ENCODE measurements at places on chromosomes 7 and 10.

DNA sequence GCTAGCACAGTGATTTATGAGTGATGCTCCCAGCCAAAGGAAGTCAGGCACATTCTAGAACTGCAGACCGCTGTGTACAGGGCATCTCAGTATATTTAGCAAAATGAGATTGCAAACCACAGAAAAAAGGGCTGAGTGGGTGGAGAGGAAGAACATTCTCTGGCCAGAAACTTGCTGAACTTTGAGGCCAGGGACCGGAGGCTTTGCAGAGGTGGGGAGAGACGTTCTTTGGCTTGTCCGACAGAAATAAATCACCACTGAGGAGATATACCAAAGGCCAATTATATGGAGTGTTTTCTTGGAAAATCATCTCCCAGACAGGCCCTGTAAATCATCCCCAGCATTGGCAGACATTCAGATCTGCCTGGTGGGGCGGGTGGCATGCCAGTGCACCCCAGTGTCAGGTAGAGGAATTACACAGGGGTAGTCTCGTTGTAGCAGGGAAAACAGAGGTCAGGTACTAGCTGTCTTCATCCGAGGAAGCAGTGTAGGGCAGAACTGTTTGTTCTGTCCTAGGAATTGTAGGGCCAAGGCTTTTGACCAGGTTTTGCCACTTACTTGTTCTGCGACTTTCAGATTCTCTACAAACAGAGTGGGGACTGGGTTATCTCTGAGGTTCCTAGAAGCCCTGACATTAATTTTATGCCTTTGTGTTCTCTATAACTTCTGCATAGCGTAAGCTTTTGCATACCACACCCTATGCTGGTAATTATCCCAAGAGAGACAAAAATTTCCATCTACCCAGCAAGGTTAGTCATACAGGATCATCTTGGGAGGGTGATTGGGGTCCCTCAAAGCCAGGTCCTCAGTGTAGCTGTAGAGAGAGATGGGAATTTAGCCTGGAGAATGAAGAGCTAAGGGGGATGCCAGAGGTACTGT is 655.6 kb downstream of the LRMDA start:
- DNase-seq, result no peak

GRCh38 chr7:122311050-122311700 is 6.6 kb upstream of the FEZF1 start:
- DNase-seq, result no peak

DNA sequence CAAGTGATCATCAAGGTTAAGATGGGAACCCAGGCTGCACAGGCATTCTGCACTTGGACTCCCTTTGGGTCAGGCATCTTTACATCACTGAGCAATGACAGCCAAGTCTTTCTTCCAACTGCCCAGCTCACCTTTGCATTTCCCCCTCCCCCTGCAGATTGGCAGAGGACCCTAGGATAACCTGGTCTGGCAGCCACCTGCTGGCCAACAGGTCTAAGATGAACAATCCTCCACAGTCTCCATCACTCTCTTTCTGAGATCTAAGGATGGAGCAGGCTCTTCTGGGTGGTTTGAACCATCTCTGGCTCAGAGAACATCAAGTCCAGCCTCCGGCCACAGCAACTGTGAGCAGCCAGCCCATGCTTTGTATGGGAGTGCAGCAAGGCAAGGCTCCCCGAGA is 75.8 kb downstream of the RAB11FIP2 start:
- DNase-seq, result no peak

DNA sequence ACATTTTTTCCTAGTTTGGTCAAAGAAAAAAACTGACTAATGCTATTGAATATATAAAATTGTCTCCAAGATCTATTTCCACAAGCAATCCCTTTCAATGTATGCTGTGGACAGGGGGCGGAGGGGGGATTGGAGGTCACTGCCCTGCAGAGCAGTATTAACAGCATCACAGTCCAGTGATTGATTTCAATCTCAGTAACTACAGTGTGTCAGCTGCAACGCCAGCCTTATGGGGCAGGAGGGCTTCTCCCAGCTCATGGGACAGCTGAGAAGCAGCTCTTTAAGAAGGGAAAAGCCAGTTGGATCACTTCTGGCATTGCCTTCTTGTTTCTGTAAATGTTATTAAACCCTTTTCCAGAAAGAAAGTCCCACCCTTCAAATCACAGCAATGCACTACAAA is 65.0 kb downstream of the RAPGEF5 start:
- DNase-seq, result no peak

DNA sequence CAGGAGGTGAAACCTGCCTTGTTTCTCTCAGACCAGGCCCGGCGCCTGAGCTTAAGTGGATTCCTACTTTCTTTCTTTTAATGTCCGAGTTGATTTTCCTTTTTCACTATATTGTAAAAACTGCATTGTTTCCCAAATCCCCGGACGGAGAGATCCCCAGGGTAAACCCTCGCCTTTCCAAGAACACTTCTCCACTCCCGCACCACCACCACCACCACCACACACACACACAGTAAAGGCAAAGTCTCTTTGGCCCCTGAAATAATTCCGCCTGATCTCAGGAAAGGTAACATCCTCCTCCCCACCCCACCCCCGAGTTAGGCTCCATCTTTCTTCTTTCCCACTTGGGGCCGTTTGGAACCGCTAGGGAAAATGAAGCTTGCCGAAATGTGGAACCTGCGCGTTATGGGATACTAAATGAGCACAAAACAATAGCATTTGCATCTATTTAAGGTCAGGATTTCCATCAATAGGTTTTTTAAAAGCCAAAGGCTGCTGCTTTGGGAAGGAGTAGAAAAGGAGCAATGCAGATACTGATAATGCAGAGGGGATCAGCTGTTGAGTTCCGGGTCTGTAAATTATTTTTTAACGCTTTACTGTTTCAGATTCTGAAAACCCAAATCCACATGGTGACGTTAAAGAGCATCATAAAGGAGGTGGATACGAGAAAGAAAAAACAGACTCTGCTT is 2.5 kb downstream of the HPSE2 start:
- DNase-seq, result no peak

DNA sequence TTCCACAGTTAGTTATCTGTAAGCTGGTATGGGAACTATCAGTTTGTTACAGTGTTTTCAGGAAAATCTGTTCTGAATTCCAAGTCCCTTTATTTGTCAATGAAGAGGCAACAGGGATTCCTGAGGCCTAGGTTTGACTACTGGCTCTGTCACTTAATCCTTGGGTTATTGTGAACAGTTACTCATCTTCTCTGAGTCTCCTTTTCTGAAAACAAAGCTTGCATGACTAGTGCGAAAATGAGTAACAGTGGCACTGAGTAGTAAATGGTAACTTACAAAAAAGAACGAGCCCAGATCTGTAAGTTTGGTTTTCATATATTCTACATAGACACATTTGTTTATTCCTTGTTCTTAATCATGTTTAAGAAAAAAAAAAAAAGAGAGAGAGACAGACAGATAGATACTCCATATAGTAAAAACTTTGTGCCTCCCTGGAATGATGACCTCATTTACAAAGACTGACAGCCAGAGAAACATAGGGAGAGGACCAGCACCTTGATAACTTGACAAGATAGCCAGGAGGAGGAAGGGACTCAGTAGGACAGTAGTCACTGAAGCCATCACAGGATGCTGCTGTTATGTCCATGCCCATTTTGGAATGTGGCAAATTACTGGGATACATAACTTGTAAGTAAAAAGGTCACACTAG is 1.9 kb downstream of the MRPS33 start:
- no peak for DNase-seq

DNA sequence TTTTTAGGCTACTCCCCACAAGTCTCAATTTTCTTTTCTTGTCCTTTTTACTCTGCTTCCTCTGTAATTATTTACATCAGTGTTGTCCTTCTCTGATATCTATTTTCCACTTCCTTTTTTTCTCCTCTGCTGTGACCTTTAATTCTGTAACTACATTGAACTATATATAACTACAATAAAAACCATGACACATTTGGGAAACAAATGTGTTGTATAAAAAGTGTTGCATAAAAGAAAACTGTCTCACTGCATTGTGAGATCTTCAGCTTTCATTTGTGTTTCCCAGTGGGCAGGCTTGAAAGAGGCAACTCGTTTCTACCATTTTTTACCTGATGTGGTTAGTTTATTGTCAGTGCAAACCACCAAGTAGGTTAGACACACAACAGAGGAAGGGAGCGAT is 483.9 kb upstream of the NRP1 start:
- no peak for DNase-seq

DNA sequence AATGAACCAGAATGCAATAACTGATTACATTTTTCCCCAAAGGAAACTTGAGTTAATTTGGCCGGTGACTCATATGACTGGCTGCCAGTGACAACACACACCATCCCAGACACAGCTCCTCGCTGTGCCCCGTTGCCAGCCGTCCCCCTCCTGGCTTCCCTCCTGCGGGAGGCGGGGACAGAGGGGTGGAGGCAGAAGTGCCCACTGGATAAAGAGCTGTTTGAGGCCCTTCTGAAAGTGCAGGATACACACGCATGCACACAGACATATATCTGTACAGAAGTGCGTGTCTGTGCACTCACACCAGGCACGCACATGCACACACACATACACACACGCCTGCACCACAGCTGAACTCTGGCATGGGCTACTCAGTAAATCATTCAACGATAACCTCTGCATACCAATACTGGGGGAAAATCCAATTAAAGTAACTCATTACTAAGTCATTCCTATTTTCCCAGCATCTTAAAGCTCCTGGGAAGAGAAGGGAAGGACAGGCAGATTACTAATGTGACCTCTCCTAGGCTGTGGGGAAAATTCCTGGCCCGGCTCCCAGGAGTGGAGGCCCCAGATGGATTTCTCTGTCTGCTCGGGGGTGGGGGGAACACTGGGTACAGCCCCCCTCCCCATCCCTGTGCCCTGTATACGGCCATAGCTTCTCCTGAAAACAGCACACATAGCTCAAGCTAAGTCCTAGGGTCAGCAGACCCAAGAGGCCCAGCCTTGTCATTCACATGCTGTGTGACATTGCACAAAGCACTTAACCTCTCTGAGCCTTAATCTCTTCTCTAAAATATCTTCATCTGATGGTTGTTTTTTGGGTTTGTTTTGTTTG is 52.3 kb upstream of the MYL10 start:
- DNase-seq, result peak; percentile 35

DNA sequence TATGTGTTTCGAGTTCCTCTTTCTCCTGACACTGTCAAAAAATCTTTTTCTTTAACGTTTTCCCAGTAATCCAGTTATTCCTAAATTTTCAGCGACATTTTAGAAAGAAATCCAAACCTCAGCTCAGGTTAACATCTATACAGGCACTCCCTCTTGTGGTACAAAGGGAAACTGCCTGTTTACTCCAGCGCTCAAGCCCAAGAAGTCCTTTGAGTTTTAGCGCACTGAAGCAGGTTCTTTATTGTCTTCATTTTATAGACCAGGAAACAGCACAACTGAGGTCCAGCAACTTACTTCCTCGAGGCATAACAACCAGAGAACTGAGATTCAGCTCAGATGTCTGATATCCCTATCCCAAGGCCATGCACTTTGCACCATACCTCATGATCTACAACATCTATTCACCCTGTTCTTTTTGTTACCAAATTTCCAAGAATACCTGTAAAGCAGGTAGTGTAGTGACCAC is 287.2 kb upstream of the MKLN1 start:
- DNase-seq, result peak; percentile 30

GRCh38 chr7:88490161-88490560 is 183.5 kb upstream of the STEAP4 start:
- DNase-seq, result no peak

DNA sequence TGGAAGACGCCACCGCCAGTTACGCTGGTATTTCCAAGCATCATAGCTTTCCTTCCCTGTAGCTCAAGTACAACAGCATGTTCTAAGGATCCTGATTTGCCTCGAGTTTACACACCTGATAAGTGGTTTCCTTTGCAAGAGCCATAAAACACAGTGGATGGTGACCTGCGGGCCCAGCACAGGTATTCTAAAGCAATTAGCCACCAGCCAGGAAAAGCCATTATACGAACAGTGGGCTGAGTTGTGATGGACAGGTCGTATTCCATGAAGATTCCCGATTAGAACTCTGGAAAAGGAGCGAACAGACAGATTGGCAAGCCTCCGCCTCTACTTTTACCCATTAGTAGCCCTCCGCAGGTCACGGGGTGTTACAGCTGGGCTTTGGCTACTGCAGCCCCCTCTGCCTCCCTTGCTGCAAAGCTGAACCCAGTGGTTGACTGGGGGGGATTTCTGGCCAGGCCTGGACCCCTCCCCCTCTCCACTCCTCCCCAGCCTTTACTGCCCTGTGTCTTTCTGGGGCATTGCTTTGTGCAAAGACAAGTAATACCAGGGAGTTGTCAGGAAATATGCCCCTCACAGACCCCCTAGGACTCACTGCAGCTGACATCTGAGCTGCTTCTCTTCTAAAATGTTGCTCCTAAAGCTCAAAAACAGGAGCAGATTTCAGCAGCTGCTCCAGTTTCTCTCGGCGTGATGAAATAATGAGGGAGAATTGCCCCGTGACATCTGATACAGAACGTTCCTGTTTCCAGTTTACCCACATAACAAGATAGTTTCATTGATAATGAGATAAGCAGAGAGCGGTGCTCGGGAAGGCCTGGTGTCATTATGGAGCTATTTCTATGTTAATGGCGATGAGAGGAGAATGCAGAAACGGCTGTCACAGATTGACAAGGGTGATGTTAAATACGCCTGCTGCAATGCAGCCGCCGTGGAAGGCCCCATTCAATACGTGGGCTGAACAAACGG is 214.4 kb downstream of the CCSER2 start:
- DNase-seq, result no peak

GRCh38 chr7:155568842-155569494 is 22.6 kb upstream of the CNPY1 start:
- no peak for DNase-seq

GRCh38 chr7:130362251-130362816 is 17.7 kb downstream of the CPA5 start:
- no peak for DNase-seq

- DNase-seq, result no peak
These were observed 864 bp downstream of the CDCA7L start for GRCh38 chr7:21944616-21945453.

DNA sequence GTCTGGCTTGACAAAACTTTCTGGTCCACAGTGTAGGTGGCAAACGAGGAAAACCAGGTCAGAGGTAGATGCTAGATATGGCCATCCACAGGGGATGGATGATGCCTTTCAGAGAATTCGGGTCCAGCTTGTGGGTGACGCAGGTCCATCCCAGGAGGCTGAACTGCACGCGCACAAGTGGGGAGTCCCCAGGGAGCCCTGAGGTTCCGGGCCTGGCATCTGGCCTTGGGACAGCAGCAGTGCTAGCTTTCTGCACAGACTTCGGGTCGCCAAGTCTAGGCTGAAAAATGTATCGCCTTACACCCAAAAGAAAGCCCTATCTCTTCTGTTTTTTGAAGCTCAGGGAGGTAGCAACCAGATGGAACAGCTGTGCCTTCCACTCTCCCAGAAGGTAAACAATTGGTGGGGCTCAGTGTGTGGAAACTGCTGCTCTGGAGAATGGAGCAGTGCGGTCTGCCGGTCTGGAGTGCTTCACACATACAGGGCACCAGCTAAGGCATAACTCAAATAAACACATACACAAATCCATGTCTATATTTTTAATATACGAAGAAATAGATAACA is 119.3 kb upstream of the ACBD5 start:
- DNase-seq, result no peak

DNA sequence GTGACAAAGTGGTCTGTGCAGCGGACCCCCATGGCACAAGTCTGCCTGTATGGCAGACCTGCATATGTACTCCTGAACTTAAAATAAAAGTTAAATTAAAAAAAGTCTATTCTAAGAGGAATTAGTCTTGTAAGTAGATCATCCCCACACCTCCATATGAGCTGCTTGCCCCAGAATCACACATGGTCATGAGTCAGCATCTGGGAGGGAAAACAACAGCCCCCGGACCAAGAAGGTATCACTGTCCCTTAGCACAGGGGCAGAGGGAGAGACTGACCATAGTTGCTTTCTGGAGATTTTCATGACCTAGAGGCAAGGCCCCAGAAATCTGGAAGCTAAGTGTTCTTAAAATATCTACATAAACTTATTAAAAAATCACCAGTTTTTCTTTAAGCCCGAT is 86.6 kb upstream of the PDK4 start:
- no peak for DNase-seq

- DNase-seq, result no peak
These were observed 22.6 kb upstream of the VDAC2 start for GRCh38 chr10:75187961-75188426.
